ENCODE measurements at places on chromosomes 7 and 10.

GRCh38 chr7:109126404-109127050 lies 556.9 kb downstream of the DNAJB9 start:
- DNase-seq = no peak

DNA sequence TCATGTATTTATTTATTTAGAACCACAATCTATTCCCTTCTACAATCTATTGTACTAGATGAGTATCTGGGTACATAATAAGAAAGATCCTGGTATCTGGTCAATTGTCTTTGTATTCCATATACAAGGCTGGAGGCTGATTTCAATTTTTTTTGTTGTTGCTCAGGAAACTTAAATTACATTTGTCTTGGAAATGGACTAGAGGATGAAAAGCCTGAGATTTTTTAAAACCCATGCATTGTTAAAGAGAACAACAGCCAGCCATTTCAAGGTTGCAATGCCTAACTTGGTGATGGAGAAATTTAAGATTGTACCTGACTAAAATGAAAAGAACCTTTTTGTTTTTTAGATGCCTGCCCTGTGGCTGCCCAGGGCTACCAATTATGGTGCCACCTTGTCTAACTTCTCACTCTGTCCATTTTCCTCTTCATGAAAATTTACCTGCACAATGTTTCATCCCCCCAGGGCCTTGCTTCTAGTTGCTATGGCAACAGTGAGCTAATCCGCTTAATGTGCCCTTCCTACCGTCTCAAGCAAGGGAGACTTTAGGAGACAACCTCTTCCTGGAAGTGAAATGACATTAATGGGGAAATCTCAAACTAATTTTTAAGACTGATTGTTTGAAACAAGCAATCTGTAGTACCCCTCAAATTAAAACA lies 203.7 kb upstream of the PHYHIPL start:
- peak; percentile 65 for DNase-seq

GRCh38 chr10:103614306-103615158 lies 121.0 kb downstream of the NEURL1 start:
- no peak for DNase-seq

GRCh38 chr10:69086001-69086509 lies 1.8 kb upstream of the SRGN start:
- no peak for DNase-seq

- no peak for DNase-seq
Observed at GRCh38 chr10:44922021-44922420, 10.9 kb downstream of the TMEM72 start.

- DNase-seq = no peak
Observed at GRCh38 chr10:94344522-94345122, 18.1 kb downstream of the NOC3L start.

DNA sequence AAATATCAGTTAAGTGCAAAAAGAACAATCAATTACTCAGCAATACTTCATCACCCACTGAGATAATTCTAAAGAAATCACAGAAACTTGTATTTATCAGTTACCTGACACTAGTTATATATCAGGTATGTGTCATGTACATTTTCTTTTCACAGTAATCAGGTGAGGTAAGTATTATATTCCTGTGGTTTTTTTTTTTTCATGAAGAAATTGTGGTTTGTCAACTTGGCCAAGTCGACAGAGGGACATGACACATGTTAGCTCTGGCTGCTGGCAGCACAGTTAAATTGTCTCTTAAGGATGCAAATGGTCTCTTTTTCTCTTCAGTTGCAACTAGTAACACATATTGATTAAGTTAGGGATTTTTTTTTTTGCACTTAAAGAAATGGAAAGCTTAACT lies 13.7 kb upstream of the GPR141 start:
- no peak for DNase-seq

- no peak for DNase-seq
Observed at GRCh38 chr10:17037910-17038309, 91.7 kb downstream of the CUBN start.

- no peak for DNase-seq
Observed at GRCh38 chr10:88041243-88042159, 178.1 kb downstream of the PTEN start.

DNA sequence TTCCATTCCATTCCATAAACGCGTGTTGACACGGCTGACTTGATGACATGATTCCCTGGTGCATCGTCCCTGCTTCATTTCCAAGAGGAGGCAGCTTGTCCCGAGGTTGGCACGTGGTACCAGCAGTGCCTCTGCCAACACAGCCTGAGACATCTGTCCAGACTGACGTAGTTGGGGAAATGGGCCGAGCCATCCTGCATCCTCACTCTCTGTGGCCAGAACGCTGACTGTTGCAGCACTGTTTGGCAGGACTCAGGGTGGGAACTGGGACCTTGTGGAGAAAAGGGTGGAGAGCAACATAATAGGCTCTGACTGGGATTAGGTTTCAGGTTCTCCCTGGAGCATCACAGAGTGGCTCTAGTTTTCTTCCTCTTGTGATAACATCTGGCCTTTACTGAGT lies 118.6 kb upstream of the BTBD16 start:
- no peak for DNase-seq

DNA sequence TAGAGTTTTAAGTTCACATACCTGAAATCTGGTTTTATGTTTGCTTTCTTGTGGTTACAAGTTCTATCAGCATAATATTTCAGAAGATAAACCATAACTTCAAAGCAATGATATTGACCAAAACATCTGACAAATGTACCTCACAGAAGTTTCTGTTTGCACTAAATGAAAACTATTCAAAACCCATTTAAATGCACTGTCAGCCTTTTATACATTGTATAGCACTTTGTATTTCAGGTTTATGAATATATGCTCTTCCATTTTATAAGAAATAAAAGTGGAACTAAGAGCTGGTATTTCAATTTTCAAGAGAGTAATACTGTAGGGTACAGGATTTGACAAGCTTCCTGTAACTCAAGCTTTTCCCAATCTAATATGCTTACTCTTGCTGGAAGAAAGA lies 388.6 kb upstream of the MBL2 start:
- no peak for DNase-seq

DNA sequence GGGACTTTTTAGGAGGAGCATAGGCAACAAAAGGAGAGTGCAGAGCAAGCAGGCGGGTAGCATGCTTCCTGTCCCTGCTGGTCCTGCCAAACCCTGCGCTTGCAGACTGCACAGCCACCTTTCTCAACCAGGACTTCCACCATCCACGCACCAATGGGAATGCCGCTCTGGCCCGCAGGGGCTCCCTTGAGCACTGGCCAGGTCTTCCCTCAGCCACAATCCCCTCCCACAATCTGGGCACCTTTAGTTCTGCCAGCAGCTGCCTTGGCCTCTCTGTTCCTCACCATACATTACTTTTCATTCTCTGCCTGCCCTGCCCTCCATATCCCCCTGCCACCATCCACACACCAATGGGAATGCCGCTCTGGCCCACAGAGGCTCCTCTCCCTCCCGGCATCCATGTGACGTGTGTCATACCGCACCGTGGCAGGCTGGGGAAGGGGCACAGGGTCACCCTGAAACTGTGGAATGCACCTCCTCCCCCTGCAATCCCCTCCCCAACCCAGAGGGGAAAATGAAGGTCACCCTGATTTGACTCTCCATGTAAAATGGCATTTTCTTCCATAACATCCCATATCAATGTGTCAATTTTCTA lies 97.3 kb upstream of the MACROH2A2 start:
- no peak for DNase-seq

DNA sequence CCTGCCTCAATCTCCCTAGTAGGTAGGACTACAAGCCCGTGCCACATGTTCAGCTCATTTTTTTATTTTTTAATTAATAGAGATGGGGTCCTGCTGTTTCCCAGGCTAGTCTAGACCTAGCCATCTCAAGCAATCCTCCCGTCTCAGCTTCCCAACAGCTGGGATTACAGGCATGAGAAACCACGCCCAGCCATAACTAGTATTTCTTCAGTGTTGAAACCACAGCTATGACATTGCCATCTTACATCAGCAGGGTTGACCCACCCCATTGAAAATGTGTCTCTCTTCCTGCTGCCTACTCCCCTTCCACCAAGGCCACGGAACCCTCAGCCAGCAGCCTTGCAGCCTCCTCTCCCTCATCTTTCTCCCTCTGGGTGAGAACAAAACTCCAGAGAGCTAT lies 62.1 kb upstream of the ZNF746 start:
- no peak for DNase-seq

DNA sequence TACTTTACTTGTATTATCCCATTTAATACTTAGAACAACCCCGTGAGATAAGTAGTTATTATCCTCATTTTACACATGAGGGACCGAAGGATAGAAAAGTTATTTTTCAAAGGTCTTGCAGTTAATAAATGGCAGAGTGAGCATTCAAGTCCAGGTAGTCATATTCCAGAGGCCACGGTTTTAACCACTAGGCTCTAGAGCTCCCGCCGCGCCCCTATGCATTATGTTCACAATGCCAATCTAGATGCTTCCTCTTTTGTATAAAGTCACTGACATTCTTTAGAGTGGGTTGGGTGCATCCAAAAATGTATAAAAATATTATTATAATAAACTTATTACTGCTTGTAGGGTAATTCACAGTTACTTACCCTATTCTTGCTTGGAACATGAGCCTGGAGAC lies 11.4 kb upstream of the CFAP69 start:
- no peak for DNase-seq

- DNase-seq = no peak
Observed at GRCh38 chr10:121975295-121976086, 474 bp upstream of the NSMCE4A start.

DNA sequence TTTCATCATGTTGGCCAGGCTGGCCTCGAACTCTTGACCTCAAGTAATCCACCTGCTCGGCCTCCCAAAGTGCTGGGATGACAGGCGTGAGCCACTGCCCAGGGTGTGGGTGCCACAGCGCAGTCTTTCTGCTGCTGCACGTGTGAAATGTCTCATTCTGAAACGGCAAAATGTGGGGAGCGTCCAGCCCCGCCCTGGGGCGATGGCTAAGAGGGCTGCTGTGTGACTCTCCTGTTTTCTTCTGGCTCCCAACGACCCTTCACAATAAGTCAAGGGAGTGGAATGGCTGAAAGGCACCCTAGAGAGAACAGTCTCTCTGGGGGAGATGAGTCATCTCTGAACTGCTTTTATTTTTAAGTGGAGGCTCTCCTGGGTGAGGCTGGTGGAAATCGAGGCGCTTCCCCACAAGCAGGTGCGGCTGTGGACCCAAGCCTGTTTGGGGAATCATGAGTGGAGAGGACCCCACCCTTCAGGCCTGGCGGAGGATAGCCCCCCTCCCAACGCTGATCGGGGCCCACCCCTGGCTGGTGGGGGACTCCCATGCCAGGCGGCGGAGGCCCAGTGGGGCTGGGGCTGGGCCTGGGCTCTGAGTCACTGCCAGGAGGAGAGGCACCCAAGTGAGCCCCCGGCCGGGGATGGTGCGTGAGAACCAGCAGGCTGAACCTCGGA lies 18.0 kb downstream of the ADAP1 start:
- DNase-seq = no peak

GRCh38 chr7:154946166-154946565 lies 56.8 kb downstream of the PAXIP1 start:
- DNase-seq = no peak

DNA sequence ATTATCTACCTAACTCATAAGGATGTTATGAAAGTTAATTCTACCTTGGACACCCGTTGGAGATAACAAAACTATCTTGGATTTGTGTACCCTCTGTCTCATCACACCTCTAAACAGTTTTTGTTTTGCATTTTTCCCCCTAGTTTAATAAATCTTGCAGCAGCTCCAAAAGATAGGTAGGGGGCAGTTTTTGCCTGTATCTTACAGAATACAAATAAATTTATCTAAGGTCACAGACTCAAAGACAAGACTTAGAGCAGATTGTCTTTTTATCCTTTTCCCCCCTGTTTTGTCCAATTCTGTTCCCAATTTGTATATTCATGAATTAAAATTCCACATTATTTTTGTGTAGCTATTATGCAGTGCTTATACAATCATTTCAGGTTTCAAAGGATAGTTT lies 5.0 kb upstream of the SORCS1 start:
- DNase-seq = no peak

DNA sequence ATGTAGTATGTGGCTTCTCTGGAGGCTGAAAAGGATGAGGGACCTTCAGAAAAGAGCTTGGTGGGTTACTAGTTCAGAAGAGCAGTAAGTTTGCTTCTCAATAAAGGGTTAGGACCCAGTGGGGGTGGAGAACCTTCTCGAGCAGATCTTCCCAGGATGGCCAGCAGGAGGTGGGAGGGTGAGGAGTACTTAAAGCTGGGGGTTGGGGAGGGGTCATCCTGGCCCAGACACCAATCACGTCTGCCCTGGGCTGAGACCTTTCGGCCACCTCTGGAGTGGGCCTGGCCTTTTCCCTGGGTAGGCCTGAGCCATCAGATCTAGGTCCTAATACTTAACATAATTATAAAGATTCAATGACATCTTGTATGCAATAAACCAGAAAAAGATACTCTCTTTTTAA lies 149.0 kb upstream of the TCF7L2 start:
- no peak for DNase-seq

DNA sequence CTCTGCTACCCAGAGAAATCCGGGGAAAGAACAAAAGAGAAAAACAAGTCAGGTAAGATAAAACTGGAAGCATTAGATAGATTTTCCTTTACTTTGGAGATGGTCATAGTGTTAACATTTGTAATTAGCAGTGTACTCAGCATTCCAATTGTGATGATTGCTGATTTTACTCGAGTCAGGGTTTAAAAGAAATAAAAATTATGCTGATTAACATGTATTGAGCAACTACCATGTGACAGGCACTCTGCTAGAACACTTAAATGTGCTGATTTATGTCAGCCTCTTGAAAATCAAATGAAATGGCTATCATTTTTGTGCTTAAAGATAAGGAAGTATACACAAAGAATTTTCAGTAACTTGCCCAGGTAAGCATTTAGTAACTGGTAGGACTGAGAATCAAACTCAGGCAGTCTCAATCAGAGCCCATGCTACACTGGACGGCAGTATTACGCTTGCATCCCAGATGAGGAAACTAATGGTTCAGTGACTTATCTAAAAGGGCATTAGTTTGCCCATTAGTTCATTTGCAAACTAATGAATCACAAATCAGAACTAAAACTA lies 735.1 kb upstream of the SORCS1 start:
- no peak for DNase-seq

- no peak for DNase-seq
Observed at GRCh38 chr10:127303105-127303504, 106.7 kb upstream of the INSYN2A start.

DNA sequence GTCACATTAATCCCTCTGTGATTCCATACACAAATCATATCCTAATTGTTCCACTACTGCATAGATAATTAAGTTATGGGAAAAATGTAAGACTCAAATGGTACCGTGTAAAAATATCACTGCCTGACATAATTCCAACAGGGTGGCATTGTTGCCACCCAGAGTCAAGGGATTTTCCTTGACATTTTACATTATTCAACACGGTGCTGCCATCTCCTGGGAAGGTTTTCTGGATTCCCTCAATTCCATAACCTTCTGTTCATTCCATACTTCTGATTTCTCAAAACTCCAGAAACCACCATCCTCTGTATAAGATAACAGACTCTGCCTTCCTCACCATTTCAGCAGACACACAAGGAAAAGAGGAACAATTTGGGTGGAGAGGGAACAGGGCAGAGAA lies 495.9 kb downstream of the XPNPEP1 start:
- DNase-seq = no peak

Measured in NCI-H1417 (cell line).